CD14-positive monocyte (primary cell): ENCODE measurements at places on chromosomes 12 and 14.

GRCh38 chr12:116508145-116509121 lies 50.7 kb upstream of the MAP1LC3B2 start:
- peak; percentile 29 for DNase-seq

DNA sequence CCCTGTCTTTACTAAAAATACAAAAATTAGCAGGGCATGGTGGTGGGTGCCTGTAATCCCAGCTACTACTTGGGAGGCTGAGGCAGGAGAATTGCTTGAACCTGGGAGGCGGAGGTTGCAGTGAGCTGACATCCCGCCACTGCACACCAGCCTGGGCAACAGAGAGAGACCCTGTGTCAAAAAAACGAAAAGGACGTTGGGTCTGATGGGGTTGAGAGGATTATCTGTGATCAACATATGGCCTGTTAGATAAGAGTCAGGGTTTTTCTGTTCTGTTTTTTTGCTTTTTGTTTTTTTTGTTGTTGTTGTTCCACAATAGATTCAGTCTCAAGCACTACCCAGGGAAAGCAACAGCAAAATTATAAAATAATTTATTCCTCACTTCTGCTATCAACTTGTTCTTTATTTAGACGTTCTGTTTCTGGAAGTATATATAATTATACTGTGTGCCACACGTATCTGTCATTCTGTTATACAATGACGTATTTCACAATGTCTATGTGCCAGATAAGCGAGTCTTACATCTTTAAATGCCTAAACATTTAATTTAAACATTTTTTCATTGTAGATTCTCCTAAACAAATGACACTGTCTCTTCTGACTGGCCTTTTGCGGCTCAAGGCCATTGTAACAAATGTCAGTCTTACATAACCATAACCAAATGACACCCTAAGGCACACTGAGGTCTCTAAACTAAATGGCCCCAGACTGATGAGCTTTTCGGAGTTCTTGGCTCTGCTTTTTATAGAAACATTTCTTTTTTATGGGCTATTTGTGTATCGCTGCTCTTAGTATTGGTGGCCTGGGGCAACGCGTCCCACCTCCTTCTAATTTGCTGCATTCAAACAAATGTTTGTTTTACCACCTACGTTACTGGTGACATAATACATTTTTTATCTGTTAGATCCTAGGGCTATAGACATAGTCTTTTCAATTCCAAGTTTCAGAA lies 7.2 kb upstream of the P2RX4 start:
- no peak for DNase-seq

DNA sequence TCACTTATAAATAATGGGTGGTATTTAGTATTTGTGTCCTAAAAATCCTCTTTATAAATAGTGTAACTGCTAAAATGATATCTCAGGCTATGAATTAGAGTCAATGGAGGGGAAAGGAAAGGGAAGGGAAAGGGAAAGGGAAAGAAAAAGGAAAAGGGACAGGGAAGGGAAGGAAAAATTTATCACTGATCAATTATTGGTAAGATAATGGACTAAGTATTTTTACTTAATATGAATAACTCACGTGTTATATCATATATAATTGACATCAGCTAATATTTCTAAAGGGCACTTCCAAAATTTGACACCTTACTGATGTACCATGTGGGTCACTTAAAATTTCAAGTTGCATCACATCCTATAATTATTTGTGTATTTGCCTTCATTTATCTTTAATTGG lies 193.1 kb downstream of the LRFN5 start:
- DNase-seq = no peak

GRCh38 chr14:21320913-21321312 lies 41.0 kb downstream of the RPGRIP1 start:
- DNase-seq = no peak

DNA sequence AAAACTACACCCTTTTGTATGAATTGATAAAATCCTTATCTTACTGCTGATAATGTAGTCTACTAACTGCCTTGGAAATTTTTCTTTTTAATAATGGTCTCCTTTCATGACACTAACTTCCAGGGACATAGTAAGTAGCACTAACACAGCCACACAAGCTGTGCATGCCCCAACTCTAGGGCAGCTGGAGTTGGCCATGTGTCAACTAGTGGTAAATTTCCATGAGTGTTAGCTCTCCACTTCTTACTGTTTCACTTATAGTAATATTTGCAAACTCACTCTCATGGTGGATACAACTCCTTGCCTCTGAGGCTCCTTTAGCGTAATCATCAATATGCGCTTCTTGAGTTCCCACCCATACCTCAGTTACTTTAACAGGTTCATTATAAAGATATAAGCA lies 38.0 kb downstream of the LGR5 start:
- DNase-seq = no peak
